ENCODE measurements at places on chromosomes 16 and 17.

- DNase-seq = no peak
Measured at GRCh38 chr16:85929259-85929721, 30.3 kb downstream of the IRF8 start.

- no peak for DNase-seq
Measured at GRCh38 chr16:87295661-87296531, 21.3 kb downstream of the C16orf95 start.

DNA sequence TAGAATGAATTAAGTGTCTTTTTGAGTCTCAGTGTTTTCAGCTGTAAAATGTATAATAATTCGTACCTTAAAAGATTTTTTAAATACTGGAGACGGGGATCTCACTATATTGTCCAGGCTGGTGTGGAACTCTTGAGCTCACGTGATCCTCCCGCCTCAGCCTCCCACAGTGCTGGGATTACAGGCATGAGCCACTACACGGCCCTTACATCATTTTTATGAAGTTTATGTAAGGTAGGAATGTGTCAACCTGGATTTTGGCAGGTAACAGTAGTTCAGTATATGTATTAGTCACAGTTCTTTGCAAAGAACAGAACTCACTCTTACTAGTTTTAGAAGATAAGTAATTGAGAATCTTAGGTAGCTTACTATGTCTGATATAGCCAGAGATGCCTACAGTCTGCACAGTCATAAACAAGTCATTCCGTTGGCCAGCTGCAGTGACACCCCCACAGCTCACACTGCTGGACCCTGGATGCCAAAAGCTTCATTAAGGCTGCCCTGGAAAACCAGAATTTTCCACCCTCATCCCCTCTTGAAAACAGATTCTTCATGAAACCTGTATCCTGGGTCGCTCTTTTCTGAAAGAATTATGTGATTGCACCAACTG is 583 bp upstream of the COX6A2 start:
- no peak for DNase-seq

DNA sequence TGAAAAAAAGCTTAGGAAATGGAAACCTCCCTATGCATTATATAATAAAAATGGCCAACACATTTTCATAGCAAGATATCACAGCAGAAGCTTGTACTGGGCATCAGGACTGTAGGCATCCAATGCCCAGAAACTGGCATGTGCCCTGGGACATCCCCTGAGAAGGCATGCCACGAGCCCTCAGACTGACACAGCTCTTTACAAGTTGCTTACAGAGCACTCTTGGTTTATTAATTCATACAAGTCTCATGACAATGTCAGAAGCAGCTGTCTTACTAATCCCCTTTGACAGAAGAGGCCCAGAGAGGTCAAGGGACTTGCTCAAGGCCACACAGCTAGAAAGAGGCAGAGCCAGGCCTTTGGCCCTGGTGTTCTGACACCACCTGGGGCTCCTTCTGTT is 5.6 kb upstream of the CCL2 start:
- no peak for DNase-seq

- DNase-seq = no peak
Measured at GRCh38 chr16:4309833-4310266, 6.0 kb upstream of the GLIS2 start.

- no peak for DNase-seq
Measured at GRCh38 chr17:78672005-78672404, 94.8 kb upstream of the DNAH17 start.

Data from vagina (tissue), 2 donors.